ENCODE measurements at places on chromosomes 16 and 17.

GRCh38 chr17:31754239-31754945 lies 104.7 kb downstream of the COPRS start:
- no peak for DNase-seq

DNA sequence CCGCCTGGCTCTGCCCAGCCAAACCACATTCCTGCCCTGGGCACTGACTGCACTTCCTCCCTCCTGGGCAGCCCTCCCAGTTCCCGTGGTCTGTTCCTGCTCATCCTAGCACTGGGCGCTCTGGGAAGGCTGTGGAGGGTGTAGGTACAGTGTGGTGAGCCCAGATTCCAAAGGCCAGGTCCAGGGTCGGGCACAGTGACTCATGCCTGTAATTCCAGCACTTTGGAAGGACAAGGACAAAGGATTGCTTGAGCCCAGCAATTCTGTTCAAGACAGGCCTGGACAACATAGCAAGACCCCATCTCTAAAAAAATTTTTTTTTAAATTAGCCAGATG lies 30.6 kb downstream of the C16orf74 start:
- DNase-seq, result no peak

GRCh38 chr16:60510941-60511340 lies 1525.3 kb downstream of the CDH8 start:
- DNase-seq, result no peak

- DNase-seq, result peak; percentile 35
Observed at GRCh38 chr16:51982715-51983680, 563.9 kb downstream of the TOX3 start.

DNA sequence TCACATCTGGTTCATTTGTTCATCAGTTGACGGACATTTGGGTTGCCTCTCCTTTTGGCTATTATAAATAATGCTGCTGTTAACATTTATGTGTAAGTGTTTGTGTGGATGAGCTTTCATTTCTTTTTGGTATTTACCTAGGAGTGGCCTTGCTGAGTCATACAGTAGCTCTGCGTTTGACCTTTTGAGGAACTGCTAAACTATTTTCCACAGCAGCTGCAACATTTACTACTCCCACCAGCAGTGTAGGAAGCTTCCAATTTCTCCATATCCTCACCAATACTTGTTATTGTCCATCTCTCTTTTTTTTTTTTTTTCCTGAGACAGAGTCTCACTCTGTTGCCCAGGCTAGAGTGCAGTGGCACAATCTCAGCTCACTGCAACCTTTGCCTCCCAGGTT lies 20.7 kb upstream of the PLCG2 start:
- no peak for DNase-seq

DNA sequence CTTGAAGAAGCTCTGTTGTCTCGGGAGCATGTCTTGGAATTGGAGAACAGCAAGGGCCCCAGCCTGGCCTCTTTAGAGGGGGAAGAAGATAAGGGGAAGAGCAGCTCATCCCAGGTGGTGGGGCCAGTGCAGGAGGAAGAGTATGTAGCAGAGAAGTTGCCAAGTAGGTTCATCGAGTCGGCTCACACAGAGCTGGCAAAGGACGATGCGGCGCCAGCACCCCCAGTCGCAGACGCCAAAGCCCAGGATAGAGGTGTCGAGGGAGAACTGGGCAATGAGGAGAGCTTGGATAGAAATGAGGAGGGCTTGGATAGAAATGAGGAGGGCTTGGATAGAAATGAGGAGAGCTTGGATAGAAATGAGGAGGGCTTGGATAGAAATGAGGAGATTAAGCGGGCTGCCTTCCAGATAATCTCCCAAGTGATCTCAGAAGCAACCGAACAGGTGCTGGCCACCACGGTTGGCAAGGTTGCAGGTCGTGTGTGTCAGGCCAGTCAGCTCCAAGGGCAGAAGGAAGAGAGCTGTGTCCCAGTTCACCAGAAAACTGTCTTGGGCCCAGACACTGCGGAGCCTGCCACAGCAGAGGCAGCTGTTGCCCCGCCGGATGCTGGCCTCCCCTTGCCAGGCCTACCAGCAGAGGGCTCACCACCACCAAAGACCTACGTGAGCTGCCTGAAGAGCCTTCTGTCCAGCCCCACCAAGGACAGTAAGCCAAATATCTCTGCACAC lies 21.2 kb downstream of the AKAP1 start:
- DNase-seq, result no peak

GRCh38 chr17:34503528-34504195 lies 75.7 kb upstream of the TMEM132E start:
- no peak for DNase-seq

- no peak for DNase-seq
Observed at GRCh38 chr17:81404558-81405165, 9.4 kb downstream of the BAHCC1 start.

DNA sequence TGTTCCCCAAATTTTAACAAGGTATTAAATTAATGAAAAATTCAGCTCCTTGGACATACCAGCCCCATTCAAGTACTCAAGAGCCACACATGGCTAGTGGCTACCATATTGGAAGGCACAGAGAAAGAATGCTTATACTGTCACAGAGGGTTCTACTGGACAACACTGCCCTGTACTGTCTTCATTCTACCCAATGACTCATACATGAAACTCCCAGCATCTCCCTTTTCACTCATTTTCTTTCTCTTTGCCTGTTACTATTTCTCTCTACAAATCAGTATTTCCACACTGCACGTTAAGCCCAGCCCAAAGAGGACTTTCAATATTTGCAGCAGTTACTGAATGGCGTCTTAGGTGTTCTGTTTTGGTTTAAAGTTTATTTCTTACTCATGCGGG lies 72.1 kb upstream of the RCVRN start:
- no peak for DNase-seq

GRCh38 chr17:28204751-28205150 lies 114.2 kb upstream of the TMEM97 start:
- DNase-seq, result no peak

DNA sequence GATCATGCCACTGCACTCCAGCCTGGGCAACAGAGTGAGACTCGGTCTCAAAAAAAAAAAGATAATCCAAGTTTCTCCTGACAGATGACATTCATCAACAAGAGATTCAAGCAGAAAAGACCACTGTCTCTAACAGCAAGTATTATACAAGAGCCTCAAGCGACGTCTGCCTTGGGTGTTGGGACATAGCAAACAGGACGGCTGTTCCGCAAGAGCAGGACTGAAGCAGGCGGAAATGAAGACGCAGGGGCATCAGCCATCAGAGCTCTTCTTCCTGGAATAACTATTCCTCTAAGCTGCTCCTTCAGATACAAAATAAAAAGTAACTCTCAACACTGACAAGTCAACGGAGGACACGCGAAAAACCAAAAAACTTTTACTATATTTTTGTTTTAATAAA lies 54.0 kb downstream of the ANKRD11 start:
- DNase-seq, result no peak

GRCh38 chr16:8957509-8958157 lies 6.1 kb downstream of the USP7 start:
- no peak for DNase-seq

GRCh38 chr17:71966055-71966454 lies 154.8 kb upstream of the SOX9 start:
- no peak for DNase-seq

Data from NCI-H1436 treated with DMSO at 0.1 percent for 48 hours (cell line).